ENCODE measurements at places on chromosomes 12 and 14.

DNA sequence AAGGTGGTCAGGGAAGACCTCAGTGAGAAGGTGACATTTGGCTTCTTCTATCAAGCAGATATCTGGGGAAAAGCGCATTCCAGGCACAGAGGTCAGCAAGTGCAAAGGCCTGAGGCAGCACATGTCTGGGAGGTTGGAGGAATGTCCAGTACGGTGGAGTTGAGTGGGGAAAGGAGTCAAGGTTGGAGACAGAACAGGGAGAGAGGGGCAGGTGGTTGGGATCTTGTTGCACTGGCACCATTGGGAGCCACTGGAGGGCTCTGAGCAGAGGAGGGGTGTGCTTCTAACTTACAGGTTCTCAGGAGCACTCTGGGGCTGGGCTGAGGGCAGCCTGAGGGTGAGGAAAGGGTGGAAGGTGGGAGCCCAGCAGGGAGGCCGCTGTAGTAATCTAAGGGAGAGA lies 52.1 kb downstream of the EID3 start:
- DNase-seq, result no peak

DNA sequence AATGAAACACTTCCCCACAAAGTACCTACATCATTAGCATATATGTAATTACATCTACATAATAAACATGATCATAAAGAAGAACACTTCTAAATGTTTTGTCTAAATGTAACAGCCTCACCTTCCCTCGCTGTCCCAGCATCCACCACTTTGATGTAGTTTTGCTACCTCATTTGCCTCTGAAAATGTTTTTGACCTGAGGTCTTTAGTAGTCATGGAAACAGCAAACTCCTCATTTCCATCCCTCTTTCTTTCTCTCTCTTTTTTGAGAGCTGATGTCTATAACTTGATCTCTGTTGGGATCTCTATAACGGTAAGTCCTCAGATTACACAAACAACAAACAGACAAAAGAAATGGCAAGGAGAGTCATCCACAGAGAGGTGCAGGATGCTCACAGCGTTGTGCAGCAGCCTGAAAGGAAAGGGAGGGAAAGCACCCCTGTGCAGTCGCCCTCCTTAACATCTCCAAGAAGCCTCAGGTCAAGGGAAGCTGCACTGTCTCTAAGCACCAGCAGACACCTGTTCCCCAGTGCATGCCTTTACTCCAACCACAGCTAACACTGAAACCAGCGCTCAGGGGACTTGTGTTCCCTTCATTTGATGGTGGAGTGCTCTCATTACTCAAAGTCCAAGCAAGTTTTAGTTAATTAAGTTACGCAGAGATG lies 268.7 kb downstream of the TMEM132D start:
- no peak for DNase-seq

DNA sequence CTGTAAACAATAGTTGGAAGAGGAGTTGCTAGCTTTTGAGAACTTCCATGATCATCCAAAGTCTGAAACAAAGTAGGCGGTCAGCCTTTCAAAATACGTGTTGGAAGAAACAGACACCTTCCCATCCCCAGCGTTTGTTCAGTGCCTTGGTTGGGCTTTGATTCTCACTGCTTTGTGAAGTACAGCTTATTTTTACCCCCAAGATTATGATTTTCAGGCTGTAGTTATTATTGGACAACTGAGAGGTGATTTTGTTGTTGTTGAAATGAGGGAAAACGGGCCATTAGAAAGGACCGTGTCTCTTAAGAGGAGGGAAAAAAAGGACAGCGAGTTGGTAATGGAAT lies 921 bp upstream of the CEP83 start:
- no peak for DNase-seq

DNA sequence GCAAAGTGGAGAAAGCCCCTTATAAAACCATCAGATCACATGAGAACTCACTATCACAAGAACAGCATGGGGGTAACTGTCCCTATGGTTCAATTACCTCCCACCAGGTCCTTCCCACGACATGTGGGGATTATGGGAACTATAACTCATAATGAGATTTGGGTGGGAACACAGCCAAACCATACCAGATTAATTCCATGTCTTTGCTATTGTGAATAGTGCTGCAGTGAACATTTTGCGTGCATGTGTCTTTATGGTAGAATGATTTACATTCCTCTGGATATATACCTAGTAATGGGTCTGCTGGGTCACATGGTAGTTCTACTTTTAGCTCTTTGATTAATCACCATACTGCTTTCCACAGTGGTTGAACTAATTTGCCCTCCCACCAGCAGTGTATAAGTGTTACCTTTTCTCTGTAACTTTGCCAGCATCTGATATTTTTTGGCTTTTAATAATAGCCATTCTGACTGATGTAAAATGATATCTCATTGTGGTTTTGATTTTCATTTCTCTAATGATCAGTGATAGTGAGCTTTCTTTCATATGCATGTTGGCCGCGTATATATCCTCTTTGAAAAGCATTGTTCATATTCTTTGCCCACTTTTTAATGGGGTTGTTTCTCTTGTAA lies 29.7 kb upstream of the SAV1 start:
- no peak for DNase-seq

DNA sequence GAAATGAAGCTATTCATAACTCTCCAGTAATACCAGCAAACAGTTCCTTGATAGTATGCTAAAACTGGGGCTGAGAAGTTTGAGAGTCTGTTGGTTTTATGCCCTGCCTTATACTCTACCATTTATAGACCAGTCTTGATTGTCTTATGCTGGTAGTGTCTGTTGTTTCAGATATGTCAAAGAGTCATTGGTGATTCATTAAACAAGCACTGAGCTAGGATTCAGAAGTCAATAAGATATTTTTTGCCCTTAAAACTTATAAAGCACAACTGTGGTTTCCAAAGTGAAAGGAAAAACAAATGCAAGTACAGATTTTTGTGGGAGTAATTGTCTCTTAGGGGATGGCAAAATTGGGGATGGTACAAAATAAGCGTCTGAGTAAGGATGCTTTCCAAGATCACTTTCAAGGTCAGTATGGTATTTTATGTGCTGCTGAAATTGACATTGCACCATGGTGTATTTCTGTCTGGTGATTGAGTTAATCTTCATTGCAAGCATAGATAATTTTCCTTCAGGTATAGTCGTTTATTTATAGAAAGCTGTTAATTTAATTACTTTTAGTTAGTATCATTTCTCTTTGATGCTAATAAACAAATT lies 289.5 kb upstream of the E2F7 start:
- DNase-seq, result no peak

- DNase-seq, result no peak
These were observed at the start of gene GYS2 for GRCh38 chr12:21604245-21605101. Gene GYS2, minus strand, starts transcription at chr12:21604847. Its CDS starts 255 bp downstream, at chr12:21604592.

DNA sequence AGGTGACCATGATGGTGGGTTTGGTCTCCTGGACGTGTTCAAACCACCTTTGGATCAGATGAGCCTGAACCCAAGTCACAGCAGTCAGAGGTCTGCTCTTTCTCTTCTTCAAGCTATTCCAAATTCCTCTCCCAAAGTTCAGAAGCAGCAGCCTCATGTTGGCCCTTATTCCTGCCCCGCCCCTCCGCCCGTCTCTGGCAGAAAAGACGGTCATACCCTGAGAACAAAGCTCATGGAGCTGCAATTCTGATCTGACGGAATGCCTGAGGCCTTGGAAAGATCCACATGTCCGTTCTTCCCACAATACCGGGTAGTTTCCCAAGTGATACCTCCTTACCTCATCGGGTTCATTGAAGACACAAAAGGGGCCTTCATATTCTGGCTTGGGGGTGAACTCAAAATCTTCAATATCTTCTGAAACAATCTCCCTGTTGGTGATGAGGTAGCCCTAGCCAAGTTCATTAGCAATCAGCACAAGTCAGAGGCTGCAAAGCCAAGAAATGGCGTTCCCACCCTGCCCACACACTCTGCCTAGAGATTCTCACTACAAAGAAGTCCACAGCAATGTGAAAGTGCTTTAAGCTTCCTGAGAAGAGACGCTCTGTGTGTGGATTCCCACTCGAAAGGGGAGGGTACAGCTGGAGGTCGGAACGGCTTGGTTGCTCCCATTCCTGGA lies 11.2 kb downstream of the POLE start:
- DNase-seq, result no peak

GRCh38 chr12:7090222-7090998 lies 1.8 kb downstream of the C1R start:
- DNase-seq, result no peak

GRCh38 chr12:51122844-51123243 lies 39.4 kb upstream of the CSRNP2 start:
- no peak for DNase-seq

DNA sequence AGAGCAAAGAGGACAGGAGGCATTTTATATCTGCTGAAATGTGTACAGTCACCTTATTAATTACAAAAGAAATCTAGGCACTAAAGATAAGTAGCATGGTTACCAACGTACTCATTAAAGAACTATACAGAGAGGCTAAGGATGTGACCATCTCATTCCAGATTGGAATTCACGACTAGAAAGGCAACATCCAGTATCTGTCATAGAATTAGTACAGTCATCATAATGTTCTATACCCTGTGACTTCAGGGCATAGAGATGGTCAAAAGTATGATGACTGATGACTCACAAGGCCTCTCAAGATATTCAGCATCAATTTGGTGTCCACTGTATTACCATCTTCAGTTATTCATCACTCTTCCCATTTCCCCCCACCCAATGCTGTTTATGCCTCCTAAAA lies 144.0 kb upstream of the PLEKHG7 start:
- no peak for DNase-seq

- DNase-seq, result no peak
These were observed 3.6 kb upstream of the EML1 start for GRCh38 chr14:99789581-99789980.

- no peak for DNase-seq
These were observed 207.5 kb upstream of the PWP1 start for GRCh38 chr12:107477947-107478610.

- DNase-seq, result no peak
These were observed 202.1 kb upstream of the KITLG start for GRCh38 chr12:88782351-88782750.

DNA sequence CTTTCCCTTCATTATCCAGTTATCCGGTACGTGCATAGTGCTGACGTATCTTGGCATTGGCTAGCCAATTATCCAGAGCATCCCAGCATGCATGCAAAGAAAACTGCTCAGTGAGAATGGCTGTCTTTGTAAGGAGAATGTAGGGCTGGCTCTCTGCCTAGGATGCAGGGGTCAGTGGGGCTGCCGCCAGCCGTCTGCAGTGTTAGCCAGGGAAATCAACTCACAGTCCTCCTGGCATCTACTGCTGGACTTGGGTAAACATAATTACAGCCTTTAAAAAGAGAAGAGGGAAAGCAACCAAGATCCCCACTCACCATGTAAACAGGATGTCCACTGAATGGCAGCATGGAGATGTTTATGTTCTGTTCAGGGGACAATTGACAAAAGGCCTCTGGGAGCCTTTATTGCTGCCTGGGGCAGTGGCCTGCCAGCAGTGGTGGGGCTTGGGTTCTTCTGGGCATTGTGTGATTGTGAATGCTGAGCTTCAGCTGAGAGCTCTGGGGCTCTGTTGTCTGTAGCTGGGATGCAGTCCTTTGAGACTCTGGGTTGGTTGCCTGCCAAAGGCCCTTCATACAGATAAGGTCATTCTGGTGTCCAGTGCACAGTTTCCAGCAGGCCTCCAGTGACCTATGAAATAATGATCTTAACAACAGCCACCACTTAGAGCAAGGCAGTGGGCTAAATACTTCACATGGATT lies 121.8 kb downstream of the TBC1D30 start:
- no peak for DNase-seq

- DNase-seq, result no peak
These were observed 2.1 kb upstream of the TMEM263 start for GRCh38 chr12:106953352-106954250.

DNA sequence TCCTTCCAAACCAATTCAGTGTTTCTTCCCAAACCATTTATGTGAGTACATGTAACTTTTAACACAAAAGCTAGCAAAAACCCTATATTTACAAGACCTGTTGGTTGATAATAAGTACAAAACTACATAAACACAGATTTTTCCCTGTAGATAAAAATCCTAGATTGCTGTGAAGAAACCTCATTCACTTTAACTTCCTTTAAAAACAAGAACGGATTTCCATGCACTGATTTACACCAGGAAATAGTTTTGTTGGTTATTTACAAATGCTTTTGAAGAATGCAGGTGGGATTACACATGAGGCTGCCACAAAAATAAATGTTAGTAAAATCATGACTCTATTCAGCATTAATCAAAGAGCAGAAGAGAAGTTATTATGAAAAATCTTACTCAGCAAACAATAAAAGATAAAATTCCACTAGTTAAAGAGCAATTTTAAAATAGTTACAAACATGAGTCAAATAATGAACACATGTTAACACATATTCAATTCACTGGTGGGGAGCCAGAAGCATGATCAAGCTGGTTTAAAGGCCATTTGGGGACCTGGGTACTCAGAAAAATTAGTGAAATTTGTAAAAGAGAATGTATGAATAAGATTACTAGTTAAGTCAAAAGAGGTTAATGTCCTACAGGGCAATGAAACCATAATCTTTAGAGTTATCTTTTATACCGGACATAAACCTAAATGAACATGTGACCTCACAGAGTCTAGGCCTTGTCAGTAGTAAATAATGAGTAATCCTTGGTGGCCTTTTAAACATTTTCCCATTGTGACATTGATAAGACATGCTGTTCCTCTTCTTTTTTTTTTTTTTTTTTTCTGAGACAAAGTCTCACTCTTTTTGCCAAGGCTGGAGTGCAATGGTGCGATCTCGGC lies 79.9 kb downstream of the PHLDA1 start:
- DNase-seq, result no peak

Data from non-pigmented ciliary epithelial cell (primary cell).